ENCODE measurements at places on chromosomes 16 and 17.

- ATAC-seq = peak; percentile 90
Observed at GRCh38 chr17:17766077-17766743, 70.6 kb downstream of the SREBF1 start.

GRCh38 chr17:42312285-42313130 lies 24.2 kb downstream of the STAT5A start:
- ATAC-seq = peak; percentile 83

DNA sequence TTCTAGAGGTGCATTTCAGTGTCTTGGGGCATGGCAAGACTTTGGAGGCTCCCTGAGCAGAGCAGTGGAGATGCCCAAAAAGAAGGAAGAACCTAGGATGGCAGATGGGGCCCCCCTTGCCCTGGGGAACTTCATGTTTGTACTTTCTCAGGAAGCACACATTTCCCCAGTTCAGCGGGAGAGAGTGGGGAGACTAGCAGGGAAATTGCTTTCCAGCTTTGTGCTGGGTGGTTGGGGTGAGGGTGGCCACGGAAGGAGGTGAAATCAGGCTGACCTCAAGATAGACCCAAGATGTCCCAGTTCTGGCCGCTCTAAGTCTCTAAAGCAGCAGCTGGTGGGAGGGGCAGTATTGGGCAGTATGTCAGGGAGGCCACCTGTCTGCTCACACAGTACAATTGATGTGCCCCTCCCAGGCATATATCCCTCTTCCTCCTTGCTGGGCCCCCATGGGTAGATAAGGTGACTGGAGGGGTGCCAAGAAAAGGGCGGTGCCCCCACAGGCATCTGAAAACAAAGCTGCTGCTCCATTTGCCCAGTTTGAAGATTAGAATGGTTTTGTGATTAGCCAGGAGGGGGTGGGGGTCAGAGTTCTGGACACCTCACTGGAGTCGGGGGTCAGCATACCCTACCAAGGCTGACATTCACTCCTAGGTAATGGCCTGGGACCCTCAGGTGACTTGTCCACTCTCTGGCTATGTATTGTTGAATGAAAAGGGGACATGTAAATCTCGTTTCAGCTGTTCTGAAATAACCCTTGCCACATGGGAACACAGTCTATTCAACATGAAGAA lies 17.1 kb upstream of the NAGLU start:
- ATAC-seq = no peak

DNA sequence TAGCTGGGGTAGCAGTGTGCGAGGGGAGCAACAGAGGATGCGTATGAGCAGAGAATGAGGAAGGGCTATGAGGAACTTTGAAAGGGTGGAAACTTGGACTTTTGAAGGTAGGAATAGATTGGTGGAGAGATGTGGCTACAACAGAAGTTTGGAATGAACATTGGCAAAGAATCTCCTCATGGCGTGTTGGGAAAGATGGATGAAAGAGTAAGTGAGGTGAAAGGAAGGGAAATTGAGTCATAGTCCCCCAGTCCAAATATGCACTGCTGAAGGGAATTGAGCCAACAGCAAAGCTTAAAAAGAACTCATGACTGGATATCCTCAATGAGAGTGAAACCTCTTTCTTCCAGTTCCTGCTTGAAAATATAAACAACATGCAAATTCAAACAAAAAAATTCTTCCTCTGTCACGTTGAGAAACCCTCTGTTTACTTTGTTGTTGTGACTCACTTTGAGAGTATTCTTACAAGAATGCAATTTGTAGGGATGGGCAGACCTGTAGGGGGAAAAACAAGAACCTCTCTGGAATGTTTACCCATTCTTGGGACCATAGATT lies 313.2 kb upstream of the KCNJ16 start:
- ATAC-seq = no peak

DNA sequence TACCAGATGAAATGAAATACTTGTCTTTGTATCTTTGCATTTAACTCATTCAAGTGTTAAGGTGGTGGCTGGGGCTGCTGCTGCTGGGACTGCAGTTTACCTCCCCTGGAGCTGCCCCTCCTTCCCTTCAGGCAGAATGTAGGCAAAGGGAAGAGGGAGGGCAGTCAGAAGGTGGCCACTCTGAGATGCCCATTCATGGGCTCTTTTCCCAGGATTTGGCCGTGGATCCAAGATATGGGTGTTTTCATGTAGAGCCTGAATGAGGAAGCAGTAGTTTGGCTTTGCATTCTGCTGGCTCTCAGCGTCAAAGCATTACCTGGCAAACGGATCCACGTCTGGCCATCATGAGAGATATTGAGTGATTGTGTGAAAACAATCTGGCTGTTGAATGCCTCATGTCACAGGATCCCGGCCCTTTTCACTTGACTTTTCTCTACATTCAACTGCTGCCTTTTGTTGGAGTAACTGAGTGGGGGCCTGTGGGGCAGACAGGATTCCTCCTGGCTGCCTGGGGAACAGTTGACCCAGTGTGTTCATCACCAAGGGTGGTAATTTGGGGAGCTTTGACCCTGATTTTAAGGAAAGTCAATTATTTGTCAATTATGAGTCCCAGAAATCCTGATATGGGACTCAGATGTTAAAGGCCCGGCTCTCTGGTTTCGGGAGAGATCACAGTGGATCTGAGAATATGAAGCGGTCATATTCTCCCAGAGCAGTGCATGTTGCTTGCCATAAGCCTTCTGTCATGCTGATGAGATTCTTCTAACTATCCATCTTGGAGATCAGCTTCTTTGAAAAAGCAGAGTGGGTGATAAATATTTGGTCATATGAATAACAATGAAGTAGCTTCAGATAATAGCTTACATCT lies 236.8 kb downstream of the IRX3 start:
- no peak for ATAC-seq

DNA sequence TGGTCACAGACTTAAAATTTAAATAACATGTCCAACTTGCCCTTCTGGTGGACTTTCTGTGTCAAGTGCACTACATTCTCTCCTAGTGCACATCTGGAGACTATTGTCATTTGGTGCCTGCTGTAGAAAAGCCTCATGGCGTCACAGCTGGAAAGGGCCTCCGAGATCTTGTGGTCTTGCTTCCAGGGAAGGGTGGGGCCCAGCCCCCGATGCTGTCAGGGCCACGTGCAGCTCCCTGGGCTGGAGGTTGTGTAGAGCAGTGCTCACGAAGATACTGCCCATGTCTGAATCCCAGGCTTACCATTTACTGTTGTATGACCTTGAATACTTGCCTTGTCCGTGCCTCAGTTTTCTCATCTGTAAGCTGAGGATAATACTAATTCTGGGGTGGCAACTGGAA lies 6.8 kb upstream of the MPRIP start:
- ATAC-seq = no peak

DNA sequence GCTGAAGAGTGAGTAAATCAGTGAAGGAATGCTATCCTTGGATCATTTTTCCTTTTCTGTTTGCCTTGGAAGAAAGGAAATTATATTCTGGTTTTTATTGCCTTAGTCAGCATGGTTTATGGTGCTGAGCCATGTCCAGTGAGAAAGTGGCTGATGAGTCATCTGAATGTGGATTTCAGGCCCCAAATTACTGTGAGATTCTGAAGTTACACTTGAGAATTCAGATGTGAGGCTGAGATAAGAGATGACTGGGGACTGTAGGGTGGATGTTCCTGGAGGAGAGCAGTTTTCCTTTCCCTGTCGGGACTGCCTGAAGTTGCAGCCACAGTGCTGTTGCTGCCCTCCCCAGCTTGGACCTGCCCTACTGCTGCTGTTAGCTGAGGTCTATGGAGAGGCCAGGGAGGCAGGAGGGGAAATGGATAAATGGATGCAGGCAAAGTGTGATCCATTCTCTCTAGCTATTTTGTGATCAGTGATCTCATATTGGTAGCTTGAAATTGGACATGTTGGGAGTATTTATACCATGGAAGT lies 4.2 kb upstream of the MAP3K14 start:
- no peak for ATAC-seq

- ATAC-seq = peak; percentile 39
Observed at GRCh38 chr16:50335196-50335958, 33.4 kb downstream of the BRD7 start.

GRCh38 chr16:88650749-88651275 lies at the start of gene CYBA:
Gene CYBA (minus strand): TSS chr16:88651053. CDS start chr16:88651013, 40 bp downstream.
- ATAC-seq = peak; percentile 92

- ATAC-seq = no peak
Observed at GRCh38 chr17:48592057-48592514, 1.5 kb downstream of the HOXB5 start.

GRCh38 chr17:2398182-2398581 lies 2.7 kb downstream of the MNT start:
- ATAC-seq = no peak

- ATAC-seq = no peak
Observed at GRCh38 chr16:50688083-50688482, 5.3 kb upstream of the NOD2 start.

DNA sequence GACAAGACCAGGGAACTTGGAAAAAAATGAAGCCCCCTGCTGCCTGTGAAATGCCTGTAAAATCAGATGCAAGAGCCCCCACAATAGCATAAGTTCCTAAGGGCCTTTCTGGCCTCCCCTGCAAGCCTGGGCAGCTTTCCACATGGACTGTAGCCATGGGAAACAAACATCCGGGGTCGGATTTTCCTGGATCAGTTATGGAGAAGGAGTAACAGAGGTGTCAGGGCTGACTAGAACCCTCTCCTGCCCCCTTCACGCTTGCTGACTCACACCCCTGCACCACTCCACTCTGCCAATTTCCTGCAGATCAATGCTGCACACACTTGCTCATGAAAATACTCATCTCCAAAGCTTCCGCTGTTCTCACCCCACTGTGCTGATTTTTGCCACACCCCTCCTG lies 258.6 kb downstream of the CBLN1 start:
- no peak for ATAC-seq

GRCh38 chr16:21167929-21168602 lies 9.6 kb downstream of the LDAF1 start:
- ATAC-seq = no peak

DNA sequence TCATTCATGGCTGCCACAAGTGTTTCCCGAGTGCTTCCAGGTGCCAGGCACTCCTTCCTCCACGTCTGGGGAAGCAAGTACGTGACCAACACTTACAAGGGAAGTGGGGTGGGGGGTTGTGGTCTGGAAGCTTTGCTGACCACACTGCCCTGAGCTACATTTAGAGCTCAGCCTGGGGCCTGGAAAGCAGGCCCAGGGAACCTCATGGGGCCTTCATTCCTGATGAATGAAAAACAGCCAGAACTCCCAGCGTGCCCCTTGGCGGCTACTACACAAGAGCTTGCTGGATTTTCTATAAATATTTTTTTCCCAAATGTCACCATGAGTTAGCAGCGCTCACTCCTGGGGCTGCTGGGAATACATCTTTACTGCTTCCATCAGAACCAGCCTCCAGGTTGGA lies 73.3 kb downstream of the ABCC12 start:
- ATAC-seq = no peak

DNA sequence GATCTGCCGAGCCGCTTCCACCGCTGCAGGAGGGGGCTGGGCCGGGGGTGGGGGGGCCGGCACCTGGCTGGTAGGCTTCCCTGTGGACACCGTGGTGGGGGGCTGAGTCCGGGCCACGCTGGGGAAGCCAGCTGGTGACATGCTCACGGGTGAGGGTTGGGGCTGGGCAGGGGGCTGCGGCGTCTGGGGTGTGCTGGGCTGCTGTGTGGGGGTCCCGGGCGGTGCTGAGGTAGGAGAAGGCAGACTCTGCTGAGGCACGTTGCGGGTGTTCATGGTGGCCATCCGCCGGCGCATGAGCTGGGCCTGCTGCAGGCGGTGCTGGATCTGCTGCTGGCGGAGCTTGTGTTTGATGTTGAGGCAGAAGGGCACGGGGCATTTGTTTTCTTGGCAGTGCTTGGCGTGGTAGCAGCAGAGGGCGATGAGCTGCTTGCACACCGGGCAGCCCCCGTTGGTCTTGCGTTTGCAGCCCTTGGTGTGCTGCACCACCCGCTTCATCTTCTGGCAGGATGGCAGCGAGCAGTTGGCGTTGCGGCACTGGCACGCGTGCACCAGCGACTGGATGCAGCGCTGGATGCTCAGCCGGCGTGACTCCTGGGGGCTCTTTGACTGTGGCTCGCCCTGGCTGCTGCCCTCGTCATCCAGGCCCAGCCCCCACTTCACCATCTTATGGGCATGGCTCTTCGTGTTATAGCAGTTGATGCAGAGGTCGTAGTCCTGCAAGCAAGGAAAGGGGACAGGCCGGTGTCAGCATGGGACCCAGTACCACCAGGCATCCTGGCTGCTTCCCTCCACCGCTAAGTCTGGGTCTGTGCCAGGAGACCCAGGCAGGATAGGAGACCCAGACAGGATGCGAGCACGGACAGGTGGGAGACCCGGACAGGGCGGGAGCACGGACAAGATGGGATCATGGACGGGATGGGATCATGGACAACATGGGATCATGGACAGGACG lies 12.1 kb upstream of the TRAP1 start:
- no peak for ATAC-seq

DNA sequence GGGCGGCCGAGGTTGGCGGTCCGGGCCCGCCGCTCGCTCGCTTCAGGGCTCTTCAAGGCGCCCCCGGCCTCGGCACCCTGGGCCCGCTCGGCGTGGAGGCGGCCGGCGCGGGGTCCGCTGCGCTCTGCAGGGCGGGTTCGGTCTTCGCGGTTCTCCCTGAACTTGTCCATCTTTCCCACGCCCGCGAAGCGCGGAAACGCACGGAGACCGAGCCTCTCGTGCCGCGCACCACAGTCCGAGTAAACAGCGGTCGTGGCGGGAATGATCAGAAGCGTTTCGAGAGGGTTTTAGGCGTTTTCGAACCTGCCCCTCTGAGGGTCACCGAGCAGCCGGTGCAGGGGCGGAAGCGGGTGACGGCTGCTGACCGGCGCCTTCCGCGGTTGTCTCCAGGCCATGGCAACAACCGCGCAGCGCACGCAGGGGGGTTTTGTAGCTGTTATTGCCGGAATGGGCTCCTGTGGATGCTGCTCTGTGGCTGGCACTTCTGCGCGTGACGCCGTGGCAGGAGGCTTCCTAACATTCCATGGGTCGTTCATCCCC lies 414 bp downstream of the NARF start:
- ATAC-seq = no peak

GRCh38 chr17:48043176-48043575 lies 5.0 kb upstream of the NFE2L1 start:
- no peak for ATAC-seq

- ATAC-seq = no peak
Observed at GRCh38 chr16:73886426-73886825, 410.2 kb upstream of the PSMD7 start.

All from stimulated activated memory B cell treated with anti-CD40 and anti-IgM and Interleukin-4, amounts not matched to agents 10 μg/mL and 1 μg/mL and 100 μg/mL, for 72 hours (primary cell).